ENCODE measurements at places on chromosomes 16 and 17. TPM values are rescaled to one million over a fixed set of nuclear protein-coding genes. Genes with fewer than 3 reads are reported as not detected.
A peak's percentile ranks its signal among the peaks of the same experiment; 100 is the strongest.

The FOXO3B gene
- total RNA-seq: 2.7 TPM

- peak; percentile 85 for DNase-seq
Measured at GRCh38 chr17:69870091-69870530, 204.9 kb upstream of the KCNJ16 start.

The PIPOX gene
- 0.56 TPM for total RNA-seq

The CLEC19A gene
- not detected for total RNA-seq

GRCh38 chr16:8179615-8180014 is 410.7 kb downstream of the TMEM114 start:
- DNase-seq: no peak

DNA sequence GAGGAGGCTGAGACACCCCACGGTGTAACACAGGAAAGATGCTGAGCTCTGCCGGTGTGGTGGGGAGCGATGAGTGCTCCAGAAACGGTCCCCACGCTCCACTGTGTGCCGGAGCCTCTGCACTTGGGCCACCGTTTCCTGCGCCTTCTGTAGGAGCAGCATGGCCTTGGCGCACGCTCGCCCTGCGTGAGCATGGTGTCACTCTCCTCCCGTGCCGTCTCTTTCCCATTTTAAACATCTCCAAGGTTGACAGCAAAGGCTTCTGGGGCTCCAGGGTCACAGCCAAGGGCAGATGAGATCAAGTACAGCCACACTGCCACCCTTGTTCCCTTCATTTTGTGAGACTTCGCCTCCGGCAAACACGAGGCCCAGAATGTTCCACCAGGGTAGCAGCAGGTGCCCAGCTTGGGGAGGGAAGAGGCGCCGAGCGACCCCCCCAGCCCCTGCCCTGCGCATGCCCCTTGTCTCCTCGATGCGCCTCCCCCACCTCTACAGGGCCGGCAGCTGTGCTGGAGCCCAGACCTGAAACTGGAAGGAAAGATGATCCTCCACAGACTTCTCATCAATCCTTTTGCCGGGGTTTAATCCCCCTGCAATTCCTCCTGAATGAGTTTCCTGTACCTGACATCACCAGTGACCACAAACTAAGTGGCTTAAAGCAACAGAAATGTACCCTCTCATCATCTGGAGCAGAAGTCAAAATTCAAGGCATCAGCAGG is 19.9 kb upstream of the OSGIN1 start:
- no peak for DNase-seq

GRCh38 chr17:38732376-38733281 is 2.5 kb downstream of the CISD3 start:
- no peak for DNase-seq

- DNase-seq: peak; percentile 89
Measured at GRCh38 chr16:50102051-50102746, 36.4 kb downstream of the HEATR3 start.

The CCDC200 gene
- not detected for total RNA-seq

- no peak for DNase-seq
Measured at GRCh38 chr17:15507896-15508295, 40.5 kb upstream of the CDRT4 start.

The DNAH2 gene
- not detected for total RNA-seq

The CRYM gene
- total RNA-seq: not detected

- no peak for DNase-seq
Measured at GRCh38 chr16:85825326-85825725, 25.8 kb downstream of the COX4I1 start.

DNA sequence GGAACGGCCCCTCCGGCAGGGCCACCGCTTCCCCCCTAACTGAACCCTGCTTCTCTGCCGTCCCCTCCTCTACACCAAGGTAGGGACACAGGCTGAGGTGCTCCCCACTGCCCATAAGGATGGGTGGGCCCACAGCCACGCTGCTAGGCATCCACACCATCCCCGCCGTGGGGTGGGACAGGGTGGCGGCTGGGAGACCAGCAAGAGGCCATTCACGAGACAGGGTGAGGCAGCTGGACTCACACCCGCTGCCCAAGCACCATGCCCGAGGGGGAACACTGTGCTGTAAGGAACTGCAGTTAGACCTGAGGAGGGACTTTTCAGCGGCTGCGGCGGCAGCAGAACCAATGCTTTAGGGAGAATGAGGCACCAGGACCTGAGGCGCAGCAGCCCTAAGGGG is 47.5 kb upstream of the RRN3 start:
- no peak for DNase-seq

GRCh38 chr17:77733576-77734296 is 224.8 kb upstream of the TNRC6C start:
- no peak for DNase-seq

GRCh38 chr16:12904329-12904671 is 2.9 kb downstream of the SHISA9 start:
- no peak for DNase-seq

DNA sequence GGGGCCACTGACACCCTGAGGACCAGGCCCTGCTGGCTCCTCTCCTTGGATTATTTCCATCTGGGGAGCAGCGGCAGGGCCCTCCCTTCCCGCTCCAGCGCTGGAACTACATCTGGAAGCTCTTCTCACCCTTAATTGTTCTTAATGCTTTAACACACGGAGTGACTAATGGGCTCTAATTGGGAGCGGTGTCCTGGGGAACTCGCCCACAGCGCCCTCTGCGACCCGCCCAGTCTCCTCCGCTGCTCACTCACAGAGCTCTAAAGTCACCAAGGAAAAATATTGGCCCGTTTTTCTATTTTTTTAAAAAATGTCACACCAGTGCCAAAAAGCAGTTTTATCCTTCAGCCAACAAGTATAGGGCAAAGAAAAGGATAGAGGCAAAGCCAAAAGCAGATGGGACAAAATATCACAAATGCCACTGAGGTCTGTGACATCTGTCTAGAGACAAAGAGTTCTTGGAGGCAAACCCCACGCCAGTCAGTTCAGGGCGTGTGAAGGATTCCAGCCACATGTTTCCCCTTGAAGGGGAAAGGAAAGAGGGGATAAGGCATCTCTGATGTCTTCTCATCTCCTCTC is 134.7 kb downstream of the RBFOX3 start:
- no peak for DNase-seq

DNA sequence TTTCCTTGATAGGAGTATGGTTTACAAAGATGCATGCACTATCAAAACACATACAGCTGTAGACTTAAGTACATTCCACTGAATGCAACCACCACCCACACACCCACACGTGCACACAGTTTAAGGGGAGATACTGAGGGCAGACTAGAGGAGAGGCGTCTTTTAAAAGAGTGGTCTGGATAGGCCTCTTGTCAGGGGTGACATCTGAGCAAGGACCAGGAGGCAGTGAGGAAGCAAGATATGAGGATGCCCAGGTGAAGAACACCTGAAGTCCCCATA is 12.6 kb downstream of the MPHOSPH6 start:
- DNase-seq: no peak

DNA sequence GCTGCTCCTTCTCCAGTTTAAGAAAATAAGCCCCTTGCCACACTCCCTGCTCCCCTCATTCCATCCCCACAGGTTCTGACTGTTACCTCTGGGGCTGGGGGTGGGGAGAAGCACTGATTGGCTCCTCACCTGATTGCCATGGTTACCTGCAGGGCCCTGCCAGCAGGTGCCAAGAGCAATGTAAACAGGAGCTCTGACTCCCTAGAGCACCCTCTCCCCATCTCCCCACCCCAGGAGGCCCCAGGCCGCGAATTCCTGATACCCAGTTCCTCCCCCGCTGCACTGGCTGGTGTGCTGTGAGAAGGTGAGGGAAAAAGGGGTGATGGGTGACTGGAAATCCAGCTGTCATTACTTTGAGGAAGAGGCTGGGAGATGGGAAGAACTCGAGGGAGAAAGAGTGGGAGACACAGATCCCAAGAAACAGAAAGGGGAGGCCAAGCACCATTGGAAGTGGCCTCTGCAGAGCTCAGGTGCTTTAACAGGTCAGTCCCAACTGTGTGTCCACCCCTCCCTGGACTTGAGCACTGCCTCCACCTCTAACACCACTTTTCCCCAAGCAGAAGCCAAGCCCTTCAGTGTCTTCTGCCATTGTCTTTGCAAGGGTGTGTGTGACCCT is 4.5 kb downstream of the PCGF2 start:
- DNase-seq: no peak

DNA sequence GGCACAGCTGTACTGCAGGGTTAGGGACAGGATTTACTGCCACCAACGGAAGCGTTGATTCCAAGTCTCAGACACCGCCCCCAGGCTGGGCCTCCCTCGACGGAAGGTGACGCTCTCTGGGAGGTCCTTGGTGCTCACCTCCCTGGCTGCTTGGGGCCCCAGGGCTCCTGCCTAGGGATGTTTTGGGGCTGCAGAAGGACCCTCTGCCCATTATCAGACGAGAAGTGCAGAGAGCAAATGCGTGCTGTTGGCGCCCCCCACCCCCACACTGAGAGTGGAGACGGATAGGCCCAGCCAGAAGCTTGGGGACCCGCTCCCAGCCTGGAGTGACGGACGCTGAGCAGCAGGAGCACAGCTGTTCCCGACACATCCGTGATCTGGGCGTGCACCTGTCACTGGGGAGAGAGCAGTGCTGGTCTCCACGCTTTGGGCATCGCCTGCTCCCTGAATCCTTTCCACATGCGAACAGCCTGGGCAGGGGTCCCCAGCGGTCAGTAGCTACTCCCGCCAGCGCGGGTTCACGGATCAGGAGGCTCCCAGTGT is 5.1 kb upstream of the SOX8 start:
- no peak for DNase-seq

- no peak for DNase-seq
Measured at GRCh38 chr16:228151-228851, 948 bp downstream of the LUC7L start.

GRCh38 chr17:19460700-19461099 is 49.7 kb downstream of the RNF112 start:
- DNase-seq: no peak

- peak; percentile 82 for DNase-seq
Measured at GRCh38 chr17:16419074-16419928, 3.9 kb downstream of the TRPV2 start.

The PLLP gene
- not detected for total RNA-seq

DNA sequence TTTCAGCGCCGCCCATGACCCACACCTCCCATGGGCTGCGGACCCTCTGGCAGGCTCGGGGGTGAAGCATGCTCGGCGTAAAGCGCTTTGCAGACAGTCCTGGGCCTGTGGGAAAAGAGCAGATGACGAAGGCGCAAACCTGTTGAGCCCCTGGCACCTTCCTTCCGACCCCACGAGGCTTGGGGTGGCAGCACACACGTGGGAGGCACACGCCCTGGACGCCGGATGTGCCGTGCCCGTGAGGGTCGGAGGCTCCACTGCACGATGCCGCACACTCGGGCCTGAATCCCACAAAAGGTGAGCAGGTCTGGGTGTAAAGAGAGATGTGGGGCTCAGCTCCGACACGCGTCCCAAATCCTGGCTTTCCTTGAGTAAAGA is 71.1 kb downstream of the LMF1 start:
- no peak for DNase-seq

DNA sequence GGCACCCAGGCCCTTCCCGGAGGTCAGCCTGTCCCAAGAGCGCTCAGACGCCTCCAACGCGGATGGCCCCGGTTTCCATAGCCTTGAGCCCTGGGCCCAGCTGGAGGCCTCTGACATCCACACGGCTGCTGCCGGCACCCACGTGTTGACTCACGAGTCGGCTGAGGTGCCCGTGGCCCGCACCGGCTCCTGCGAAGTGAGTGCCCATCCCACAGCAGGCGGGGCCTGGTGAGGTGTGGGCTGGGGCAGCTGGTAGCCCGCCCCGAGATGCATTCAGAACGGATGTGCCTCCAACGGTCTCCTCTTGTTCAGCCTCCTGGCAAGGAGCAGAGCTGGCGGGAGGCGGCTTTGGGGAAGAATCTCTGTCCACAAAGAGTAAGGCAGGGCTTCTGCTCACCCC is 2.7 kb downstream of the WDR90 start:
- no peak for DNase-seq

The SRSF2 gene
- 216 TPM for total RNA-seq

GRCh38 chr16:58492066-58492465 is 7.9 kb upstream of the NDRG4 start:
- no peak for DNase-seq

The GDPD3 gene
- 2.1 TPM for total RNA-seq

DNA sequence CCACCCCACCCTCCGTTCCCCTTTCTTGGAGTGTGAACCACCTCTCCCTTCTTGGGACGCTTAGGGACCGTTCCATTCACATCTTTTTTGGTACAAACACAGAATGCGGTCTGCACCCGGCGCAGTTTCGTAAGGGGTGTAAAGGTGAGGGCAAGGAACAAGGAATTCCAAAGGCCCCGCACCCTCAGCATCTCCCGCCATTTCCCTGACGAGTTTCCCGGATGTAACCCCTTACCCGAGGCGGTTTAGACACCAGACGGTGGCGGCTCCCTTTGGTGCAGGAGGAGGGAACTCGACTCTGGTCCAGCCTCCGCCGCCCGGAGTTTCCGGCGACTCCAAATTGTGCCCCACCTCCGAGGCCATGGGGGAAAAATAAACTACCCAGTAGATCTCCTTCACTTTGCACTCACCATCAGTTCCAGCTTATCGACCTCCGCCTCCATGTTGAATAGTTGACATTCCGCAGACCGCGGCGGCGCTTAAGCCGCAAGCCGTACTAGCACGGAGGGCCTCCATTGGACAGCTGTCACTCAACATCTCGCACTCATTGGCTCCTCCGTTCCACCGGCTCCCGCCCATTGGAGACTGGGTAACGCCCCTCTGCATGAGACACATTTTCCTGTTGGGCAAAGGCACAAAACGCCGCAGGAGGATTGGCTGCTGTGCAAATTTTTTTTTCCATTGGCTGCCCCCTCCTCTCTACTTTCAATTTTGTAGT is at the start of gene SKA2:
SKA2 (minus strand) TSS at position 466 of the 718 bp plus-strand sequence; CDS start at position 443, 23 bp downstream.
- DNase-seq: no peak

GRCh38 chr17:80614332-80615047 is 69.9 kb downstream of the RPTOR start:
- no peak for DNase-seq

DNA sequence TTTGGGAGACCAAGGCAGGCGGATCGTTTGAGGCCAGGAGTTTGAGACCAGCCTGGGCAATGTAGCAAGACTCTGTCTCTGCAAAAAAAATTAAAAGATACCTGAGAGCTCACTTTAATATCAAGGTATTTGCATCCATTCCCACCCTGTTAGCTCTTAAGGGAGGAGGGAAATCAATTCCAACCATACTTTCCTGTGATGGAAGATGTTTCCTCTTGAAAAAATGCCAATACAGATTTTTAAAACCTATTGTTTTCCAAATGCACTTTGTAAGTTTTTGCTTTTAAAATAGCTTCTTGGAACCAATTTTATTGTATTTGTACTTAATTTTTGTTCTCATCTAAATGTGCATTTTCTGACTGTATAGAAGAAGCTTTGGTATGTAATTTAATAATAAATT is 49.2 kb downstream of the GOSR1 start:
- no peak for DNase-seq

Data from HFFc6 (cell line).